ENCODE measurements at places on chromosomes 13 and 19. TPM values are rescaled to one million over a fixed set of nuclear protein-coding genes. Genes with fewer than 3 reads are reported as not detected.

DNA sequence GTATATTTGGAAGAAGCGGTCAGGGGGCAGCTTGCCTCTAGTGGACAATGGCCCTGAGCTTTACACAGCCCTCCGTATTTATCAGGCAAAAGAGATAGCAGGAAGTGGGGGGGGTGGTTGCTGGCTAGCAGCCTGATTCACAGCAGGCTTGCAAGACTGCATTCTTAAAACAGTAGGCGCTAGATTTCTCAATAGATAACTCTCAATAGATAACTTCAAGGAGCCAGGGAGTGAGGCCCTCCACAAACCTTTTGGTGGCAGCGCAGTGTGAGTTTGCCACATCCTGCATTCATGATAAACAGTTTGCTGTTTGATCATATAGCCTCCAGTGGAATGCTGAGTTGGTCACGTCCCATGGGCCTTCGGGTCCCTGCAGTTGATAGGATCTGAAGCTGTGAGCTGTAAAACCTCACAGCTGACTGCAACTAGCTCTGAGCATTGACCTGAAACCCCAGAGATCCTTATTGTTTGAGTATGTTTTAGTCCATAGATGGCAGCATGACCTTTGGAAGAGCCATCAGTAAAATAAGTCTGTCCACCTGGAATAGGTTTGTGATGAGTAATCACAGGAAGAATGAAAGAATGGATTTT is 12.2 kb downstream of the FPR3 start:
- DNase-seq, result no peak

DNA sequence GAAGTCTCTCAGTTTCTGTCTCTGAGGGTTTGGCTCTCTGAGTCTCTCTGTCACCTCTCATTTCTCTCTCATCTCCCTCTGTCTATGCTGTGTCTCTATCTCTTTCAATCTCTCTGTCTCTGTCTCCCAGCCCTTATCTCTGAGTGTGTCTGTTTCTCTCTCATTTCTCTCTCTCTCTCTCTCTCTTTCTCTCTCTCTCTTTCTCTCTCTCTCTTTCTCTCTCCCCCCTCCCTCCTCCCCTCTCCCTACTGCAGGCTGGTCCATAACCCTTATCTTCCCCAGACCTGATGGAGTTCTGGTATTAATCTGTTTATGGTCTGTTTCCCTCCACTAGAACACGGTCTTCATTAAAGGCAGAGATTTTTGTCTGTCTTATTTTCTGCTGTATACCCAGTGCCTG is 1.3 kb upstream of the PVR start:
- DNase-seq, result no peak

- DNase-seq, result no peak
Observed at GRCh38 chr19:1523412-1524286, at the start of gene PLK5. TSS of gene PLK5 (plus strand) at chr19:1524077. CDS start at chr19:1526997, 2,920 bp downstream.

DNA sequence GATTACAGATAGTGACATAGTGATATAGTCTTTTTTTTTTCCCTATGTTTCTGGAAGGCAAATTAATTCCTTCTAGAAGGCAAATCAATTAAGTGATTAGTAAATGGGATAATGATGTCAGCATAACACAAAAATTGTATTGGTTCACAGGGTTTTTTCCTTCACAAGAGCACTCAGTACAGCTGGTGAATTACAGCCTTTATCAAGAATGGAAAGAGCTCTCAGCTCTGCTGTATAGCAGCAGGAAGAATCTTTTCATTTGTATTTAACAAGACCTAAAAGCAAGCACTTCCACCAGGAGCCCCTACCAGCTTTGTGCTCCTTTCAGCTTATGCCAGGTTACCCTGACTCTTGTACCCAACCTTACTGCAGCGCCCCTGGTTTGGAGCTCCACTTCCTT is 90.8 kb downstream of the SERP2 start:
- no peak for DNase-seq

- no peak for DNase-seq
Observed at GRCh38 chr19:10419200-10419645, 1.1 kb upstream of the PDE4A start.

DNA sequence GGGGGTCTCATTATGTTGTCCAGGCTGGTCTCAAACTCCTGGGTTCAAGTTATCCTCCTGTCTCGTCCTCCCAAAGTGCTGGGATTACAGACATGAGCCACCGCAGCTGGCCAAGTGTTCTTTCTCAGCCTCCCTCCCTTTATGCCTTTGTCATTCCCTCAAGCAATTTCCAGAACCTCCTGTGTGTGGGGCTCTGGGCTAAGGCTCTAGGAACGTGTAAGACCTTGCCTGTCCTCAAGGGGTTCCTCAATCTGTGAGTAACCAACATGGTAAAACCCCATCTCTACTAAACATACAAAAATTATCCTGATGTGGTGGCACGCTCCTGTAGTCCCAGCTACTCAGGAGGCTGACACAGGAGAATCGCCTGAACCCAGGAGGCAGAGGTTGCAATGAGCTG is 15.5 kb upstream of the SPACA4 start:
- no peak for DNase-seq

DNA sequence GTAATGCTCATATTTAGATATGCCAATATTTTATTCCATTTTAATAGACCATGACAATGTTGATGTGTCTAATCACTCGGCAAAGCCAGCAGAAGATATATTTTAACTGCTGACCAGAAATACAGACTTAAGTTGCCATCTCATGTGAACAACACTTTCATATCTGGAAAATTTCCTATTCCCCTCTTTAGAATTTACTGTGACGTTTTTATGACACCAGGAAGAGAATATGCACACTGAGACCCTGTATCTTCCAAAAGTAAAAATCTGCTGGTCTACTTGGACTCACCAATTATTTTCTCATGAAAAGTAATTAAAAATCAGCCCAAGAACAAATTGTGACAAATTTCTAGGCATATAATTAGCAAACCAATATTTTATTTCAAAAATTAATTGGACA is 2.1 kb downstream of the PROSER1 start:
- no peak for DNase-seq

- DNase-seq, result no peak
Observed at GRCh38 chr19:39596911-39597310, 5.4 kb upstream of the LGALS13 start.

DNA sequence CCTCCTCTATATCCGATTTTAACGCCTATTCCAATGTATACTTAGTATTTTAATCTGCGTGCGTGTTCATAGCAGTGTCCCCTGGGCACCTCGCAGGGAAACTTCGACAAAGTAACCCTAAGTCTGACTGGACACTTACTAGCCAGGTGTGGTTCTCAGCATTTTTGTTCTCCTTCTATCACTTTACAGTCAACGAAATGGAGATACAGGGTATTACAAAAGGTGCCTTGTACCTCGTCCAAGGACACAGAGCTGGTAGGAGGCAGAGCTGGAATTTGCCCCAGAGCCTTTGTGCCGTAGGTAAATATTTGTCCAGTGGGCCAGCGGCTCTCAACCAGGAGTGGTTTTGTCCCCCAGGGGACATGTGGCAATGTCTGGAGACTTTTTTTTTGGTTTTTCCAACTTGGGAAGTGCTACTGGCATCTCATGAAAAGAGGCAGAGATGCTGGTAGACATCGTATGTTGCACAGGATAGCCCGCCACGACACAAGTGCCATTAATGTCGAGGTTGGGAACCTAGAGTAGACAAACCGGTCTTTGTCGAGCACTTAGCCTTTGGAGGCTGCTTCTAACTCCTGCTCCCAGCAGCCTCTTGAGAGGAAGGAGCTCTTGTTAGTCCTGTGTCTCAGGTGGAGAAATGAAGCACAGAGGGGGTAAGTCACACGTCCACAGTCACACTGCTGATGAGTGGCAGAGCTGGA is 1.1 kb downstream of the ZNF444 start:
- no peak for DNase-seq

- DNase-seq, result no peak
Observed at GRCh38 chr13:26228096-26228495, 6.0 kb upstream of the RNF6 start.

GRCh38 chr13:64186503-64187250 is 2771.0 kb upstream of the PCDH20 start:
- DNase-seq, result no peak

DNA sequence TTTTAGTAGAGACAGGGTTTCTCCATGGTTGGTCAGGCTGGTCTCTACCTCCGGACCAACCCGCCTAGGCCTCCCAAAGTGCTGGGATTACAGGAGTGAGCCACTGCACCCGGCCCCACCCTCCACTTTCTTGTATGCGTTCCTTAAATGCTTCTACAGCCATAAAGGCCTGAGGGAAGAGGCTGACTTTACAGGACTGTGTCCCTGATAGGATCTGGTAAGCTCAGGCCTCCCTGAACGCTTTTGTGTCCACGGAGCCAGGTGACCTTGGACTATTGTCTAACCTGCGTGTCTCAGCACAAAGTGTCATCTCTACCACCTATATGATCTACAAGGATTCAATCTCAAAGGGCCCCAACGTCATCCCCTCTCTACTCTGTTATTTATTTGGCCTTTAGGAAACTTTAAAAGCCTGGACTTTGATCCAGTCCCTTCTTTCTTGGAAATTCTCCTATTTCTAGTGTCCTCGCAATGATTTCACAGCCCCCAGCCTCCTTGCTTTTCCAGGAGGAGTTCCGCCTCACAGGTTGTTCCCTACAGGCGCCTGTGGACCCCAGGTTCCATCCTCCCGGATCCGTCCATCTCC is 701 bp downstream of the ZNF552 start:
- DNase-seq, result no peak

Gene ATP4A
- not detected for total RNA-seq

Gene KLK14
- total RNA-seq, result 0.35 TPM

Measured in CD4-positive, CD25-positive, alpha-beta regulatory T cell (primary cell).